Cardiac septum (tissue), 1 donor: ENCODE measurements at places on chromosomes 4 and X. TPM values are rescaled to one million over a fixed set of nuclear protein-coding genes. Genes with fewer than 3 reads are reported as not detected.

The ZNF157 gene
- 0.11 TPM for total RNA-seq

The NDNF gene
- total RNA-seq = 5.1 TPM

The SERPINA7 gene
- not detected for total RNA-seq

The TREX2 gene
- 0.19 TPM for total RNA-seq

The MEPE gene
- total RNA-seq = not detected

The NDUFC1 gene
- total RNA-seq = 175 TPM

The TEX11 gene
- total RNA-seq = not detected

The DCAF8L1 gene
- not detected for total RNA-seq

DNA sequence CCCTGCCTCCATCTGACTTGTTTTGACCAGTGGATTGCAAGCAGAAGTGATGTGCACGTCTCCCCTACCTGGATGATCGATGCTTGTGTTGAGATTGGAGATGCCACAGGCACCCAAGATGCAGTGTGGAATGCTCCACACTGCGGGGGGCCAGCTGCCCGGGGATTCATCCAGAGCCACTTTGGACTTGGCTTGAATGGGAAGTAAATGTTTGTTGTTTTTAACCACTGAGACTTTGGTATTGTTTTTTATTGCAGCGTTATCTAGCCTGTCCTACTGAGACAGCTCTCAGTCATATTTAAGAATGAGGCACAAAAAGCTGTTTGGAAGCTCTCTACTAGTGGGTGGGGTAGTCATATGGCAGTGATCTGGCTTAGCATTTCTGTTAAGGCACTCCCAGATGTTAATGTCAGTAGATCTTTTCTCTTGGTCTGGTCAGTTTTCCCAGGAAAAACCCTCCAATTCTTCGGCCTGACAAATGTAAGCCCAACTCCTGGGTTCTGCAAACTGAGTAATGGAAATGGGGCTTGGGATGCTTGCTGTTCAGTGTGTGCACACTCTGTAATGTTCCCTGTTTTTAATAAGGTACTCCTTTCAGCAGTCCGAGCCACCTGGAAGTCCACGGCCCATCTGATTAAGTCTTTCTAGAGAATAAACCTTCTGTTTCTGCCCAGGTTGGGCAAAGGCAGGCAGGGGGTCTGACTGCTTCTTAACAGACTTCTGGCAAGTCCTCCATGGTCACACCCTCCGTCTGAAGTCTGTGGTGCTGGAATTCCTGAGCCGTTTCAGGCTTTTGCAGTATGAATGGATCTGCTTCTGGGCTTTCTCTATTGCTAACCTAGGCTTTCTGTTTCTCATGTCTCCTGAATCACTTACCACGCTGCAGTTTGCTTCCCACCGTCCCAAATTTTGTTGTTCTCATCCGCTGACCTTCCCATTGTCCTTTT, 74.8 kb downstream of the WWC2 start:
- DNase-seq = no peak

GRCh38 chr4:142663828-142664227, 182.3 kb downstream of the INPP4B start:
- no peak for DNase-seq

DNA sequence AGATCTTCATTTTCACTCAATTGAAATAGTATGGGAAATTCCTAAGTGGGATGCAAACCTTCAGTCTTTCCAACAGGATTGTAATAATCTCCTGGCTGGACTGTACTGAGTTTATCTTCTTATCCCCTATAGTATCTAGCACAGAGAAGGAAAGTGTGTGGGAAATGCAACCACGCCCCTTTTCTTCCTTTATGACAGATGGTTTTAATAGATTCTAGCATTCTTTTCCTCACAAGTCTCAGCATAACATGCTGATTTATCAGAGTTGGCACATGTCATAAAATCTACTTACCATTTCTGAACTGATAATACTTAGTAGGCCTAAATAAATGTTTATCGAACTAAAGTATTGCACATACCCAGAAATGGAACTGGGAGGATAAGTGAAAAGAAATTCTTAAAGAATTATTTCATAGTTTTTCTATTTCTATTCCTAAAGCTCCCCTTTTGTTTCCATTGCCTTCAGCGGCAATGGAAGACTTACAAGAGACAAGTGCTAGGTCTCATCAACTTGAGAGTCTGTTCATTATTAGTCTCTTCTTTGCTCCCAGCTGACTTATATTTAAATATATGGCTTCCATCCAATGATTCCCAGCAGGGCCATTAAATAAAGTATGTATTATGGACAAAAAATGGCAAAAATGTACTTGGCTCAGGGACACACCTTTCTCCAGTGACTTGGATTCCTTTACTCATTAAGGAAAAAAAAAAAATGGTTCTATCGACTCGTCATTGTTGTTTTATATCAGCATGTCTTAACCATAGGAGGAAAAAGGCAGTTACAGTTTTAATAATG, 484.5 kb downstream of the IL1RAPL1 start:
- no peak for DNase-seq

GRCh38 chrX:125895518-125895917, 270.6 kb downstream of the DCAF12L2 start:
- no peak for DNase-seq

GRCh38 chrX:21490341-21490740, 116.1 kb downstream of the CNKSR2 start:
- no peak for DNase-seq

DNA sequence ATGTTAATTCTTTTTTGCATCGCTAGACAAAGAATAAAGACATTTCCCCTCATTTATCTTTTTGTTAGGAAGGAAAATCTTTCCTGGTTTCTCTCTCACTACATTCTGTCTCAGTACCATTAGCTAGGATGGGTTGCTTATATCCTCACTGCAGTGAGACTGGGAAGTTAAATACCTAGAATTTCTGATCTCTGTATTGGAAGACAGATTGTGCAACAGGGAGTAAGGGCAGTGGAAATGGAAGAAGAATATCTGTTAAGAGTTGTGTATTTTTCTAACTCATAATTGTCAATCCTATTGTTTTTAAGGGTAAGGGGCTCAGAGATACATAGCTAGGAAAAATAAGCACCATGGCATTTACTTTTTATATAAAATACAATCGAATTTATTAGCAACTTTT, 19.6 kb downstream of the PTPN13 start:
- DNase-seq = no peak

DNA sequence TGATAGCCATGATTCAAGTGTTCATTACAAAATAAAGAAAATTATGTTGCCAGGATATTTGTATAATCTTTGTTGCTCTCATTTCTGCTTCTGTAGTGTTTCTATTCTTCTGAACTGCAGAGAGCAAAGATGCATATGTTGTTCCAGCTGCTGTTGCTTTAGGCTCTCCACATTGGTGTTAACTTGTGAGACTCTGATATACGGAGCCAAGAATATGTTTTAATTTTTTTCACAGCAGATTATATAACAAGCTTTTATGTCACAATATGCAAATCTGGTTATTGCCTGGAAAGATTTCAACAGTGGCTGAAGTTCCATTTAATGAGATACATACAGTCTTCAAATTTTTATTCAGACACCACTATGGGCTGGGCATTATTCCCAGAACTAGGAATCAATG, 655.0 kb downstream of the GRXCR1 start:
- no peak for DNase-seq

- no peak for DNase-seq
Measured at GRCh38 chrX:103883533-103883932, 51.5 kb upstream of the RAB9B start.

GRCh38 chr4:158580064-158580463, 58.4 kb downstream of the RXFP1 start:
- no peak for DNase-seq

DNA sequence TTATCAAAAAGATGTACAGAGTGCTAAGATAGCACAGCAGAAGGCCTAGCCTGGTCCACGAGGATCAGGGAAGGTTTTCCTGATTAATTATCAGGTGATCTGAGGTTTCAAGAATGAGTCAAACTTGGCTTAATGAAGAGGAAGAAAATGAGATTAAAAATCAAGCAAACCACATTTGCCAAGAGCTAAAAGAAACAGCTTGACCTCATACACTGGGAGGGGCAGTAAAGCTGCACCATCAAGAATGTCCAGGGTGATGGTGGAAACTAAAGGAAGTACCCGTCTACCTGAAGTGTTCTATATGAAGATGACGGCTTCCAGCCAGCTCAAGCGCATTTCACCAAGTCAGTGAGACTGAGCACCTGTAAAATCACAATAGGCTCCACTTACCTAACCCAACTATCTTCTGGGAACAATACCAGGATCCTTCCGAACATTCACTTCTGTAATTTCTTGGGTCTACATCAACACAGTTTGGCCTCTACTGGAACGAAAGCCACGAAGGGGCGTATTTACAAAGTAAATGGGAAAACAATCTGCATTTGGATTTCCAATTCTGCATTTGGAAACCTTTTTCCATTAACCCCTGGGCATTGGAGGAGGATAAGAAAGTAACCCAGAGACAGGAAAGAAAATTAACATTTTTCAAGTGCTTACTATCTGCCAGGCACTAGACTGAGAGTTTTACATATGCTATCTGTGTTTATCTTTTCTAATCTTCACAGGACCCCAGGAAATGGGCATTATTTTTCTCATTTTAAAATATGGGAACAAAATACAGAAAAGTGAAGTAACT, 114.0 kb upstream of the DCLK2 start:
- DNase-seq = no peak

DNA sequence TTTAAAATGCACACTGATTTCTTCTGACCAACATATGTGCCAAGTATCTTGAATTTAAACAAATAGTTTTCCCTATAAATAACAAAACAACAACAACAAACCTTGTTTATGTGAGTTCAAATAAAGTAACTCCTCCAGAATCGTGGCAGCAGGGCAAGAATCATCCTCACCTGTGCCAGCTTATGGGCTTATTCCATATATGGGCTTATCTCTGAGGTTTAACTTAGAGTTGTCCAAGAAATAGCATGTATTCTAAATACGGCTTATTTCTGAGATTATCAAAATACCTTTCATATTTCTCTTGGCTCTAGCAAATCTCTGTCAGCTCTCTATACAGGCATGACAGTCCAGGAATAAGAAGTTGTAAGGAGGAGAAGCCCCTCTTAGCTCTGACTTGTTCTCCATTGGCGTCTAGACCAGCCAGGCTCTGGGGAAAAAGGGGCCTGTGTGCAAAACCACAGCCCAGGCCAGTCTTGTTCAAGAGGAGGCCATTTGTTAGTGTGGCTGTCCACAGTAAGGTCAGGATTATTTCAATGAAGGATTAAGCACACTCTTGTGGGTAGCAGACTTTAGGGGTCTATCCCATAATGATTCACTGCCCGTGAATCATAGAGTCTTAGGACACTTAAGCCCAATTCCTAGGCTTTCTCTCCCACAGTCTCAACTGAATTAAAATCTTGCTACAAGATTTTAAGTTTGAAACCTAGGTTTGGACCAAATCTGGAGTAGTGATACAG, 63.2 kb downstream of the FRAS1 start:
- DNase-seq = no peak

- no peak for DNase-seq
Measured at GRCh38 chr4:24278693-24279092, 305.7 kb downstream of the DHX15 start.

DNA sequence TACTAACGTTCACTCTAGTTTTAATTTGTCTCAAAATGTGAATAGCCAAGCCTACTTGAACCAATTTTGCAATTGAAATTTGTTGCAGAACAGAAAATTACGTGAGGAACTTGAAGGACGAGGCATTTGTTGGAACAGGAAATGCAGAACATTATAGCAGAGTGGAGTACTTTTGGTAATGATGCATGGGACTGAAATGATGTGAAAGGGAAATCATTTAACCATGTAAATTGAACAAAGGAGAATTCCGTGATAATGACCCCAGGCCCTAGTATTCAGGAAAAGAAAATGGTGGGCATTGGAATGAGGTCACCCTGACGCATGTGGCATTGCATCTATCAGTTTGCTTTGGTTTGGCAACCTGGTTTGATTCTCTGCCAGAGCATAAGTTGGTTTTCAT, 44.9 kb upstream of the BEND4 start:
- DNase-seq = no peak

- no peak for DNase-seq
Measured at GRCh38 chr4:101948951-101949350, 158.4 kb downstream of the BANK1 start.

DNA sequence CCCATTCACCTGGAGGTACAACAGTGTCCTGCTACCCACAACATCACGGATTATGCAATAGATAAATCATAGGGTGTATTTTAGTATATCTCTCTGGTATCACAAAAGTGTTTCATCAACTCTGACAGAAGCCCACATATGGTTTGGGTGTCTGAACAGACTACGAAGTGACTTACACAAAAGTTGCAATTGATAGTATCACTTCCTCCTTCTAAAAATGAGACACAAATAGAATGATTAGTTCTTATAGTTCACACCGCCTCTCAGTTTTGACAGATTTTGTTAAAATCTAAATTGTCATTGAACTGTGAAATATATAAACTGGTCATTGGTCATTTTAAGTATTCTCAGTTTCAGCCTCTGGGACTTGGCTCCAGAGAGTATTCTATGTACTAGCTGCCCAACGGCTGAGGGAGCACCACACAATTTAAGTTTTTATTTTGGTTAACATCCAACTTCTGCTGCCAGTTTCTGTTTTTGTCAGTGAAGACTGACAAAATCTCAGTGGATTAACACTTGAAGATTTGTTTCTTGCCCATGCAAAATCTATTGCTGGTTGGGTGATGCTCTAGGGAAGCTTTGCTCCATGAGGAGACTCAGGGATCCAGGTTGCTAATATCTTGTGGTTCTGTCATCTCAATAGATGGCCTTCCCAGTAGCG, 113.8 kb upstream of the PUDP start:
- DNase-seq = no peak

DNA sequence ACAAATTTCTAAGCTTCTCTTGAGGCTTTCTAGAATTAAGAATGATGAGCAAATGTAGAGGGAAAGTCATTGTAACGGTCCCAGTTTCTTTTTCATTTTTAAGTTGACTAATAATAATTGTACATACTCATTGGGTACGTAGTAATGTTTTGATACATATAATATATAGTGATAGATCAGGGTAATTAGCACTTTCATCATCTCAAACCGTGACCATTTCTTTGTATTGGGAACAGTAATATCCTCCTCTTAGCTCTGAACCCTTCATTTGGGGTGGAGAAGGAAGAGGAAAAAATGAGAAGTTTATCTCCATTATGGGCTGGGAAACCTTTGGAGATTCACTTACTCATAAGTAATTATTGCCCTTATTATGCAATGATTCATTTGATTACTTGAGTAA, 39.0 kb upstream of the GBA3 start:
- DNase-seq = no peak

- no peak for DNase-seq
Measured at GRCh38 chr4:25155947-25156346, 4.3 kb downstream of the SEPSECS start.

DNA sequence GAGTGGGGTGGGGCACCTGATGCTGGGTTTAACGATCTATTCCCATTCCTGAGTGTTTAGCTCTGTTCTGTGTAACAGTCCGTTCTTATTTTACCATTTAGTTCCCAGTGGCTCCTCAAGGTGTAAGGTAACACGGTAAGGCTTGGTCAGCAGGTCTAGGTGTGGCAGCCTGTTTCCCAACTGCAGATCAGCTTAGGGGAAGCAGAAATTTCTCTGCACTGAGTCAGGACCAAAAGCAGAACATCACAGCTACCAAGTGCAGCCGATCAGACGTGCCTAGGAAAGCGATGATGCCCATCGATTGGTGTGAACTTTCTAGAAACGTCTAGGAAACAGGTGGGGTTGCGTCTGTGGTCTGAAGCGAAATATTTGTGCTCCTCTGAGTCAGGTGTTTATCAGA, 240.1 kb downstream of the STIM2 start:
- no peak for DNase-seq

- DNase-seq = no peak
Measured at GRCh38 chr4:58761563-58761962, 1651.4 kb upstream of the IGFBP7 start.

GRCh38 chrX:68358679-68359078, 74.6 kb downstream of the OPHN1 start:
- no peak for DNase-seq

GRCh38 chr4:16116493-16116990, 32.7 kb upstream of the PROM1 start:
- DNase-seq = no peak
